NCI-H1105 (cell line): ENCODE measurements at places on chromosomes 11 and 22.

GRCh38 chr11:21179770-21180169 lies 510.4 kb downstream of the NELL1 start:
- no peak for DNase-seq

DNA sequence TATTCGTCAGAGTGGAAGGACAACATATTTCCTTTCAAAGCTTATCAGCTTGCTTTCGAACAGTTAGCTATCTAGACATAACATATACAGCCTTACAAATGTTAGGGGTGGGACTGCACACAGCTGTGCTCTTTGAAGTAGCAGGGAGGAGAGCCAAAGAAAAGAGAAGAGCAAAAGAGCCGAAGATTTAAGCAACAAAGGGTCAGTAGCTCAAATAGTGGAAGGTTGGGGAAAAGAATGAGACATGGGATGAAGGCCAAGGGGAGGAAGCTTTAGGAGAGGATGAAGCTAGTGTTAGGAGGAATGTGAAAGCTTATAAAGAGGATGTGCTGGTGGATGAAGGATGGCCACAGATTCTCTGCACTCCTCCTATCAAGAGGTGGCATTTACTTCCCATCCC lies 31.8 kb upstream of the IGSF22 start:
- DNase-seq, result no peak

GRCh38 chr11:8706673-8707432 lies 24.3 kb downstream of the RPL27A start:
- no peak for DNase-seq

DNA sequence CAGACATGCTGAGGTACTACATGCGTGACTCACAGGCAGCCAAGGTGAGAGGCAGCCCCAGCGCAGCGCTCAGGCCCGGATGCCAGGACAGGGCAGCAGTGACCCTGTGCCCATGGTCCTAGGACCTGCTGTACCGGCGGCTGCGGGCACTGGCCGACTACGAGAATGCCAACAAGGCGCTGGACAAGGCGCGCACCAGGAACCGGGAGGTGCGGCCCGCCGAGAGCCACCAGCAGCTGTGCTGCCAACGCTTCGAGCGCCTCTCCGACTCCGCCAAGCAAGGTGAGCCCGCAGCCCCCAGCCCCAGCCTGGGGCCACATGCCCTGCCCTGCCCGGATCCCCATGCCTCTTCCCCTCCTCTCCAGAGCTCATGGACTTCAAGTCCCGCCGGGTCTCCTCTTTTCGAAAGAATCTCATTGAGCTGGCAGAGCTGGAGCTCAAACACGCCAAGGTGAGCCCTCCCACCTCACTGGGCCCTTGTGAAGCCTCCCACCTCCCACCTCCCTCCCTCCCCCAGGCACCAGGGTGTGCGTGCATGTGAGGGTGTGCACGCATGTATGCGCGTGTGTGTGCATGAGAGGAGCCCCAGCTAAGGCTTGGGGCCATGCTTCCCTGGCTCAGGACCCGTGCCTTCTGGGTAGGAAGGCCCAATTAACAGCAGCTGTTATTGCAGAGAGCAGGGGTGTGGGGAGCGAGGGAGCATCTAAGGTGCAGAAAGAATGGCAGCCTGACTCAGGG lies 5.3 kb downstream of the CFL1 start:
- no peak for DNase-seq

DNA sequence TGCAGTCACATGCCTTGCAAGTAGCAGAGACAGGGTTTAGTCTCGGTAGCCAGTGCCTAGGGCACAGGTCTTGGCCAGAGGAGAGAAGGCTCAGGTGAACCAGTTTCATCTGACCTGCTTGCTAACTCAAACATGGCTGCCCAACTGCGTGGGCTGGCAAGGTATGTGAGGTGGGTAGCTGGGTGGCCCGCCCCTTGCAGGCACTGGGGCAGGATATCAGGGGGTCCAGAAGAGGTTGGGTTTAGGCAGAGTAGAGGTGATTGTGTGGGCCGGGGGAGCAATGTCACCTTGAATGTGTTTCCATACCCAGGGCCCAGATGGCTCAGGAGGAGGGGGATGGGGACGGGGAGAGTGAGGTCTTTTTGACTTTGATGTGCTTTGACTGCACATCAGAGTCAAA lies 37.7 kb downstream of the ST3GAL4 start:
- DNase-seq, result no peak

DNA sequence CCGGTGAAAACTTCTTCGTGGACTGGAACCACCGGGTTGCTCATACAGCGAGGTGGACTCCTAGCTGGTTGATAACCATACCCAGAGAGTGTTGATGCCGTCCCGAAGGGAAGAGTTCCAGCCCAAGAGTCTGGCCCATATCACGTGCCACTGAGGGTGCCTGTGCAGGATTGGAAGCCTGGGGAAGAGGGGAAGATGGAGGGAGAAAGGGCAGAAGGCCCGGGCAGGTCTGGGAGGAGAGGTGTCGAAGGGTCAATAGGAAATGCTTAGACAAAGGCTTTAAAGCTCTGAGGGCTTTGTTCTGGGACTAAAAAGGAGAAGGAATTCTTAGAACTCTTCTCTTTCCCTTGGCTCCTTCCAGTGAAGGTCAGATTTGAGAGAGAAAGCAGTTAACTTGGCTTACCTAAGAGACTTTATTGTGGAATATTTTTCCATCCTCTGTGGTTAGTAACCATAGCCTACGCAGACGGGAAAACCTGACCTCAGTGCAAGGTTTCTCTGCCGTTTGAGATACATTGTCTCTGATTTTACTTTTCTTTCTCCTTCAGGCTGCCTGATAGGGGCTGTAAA lies 70.5 kb downstream of the JAM3 start:
- no peak for DNase-seq

GRCh38 chr11:16018931-16019330 lies 337.4 kb downstream of the SOX6 start:
- no peak for DNase-seq

- DNase-seq, result no peak
Measured at GRCh38 chr11:95282291-95282751, 51.3 kb upstream of the SESN3 start.

DNA sequence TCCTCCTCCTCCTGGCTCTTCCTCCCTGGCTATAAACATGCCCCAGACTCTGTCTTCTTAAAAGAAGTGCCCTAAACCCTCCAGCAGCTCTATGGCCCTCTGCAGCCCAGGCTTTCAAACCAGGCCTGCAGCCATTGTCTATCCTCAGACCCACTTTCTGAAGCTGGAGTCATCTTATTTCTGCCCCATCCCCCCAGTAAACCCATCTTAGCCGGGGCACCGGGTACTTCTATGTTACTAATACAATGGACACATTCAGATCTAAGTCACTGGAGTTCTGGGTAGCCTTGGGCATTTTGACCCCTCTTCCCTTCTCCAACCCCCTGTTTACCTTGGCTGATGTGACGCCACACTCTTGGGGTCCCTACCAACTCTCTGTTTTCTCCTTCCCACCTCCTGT lies 29.7 kb upstream of the CACNG2 start:
- no peak for DNase-seq

DNA sequence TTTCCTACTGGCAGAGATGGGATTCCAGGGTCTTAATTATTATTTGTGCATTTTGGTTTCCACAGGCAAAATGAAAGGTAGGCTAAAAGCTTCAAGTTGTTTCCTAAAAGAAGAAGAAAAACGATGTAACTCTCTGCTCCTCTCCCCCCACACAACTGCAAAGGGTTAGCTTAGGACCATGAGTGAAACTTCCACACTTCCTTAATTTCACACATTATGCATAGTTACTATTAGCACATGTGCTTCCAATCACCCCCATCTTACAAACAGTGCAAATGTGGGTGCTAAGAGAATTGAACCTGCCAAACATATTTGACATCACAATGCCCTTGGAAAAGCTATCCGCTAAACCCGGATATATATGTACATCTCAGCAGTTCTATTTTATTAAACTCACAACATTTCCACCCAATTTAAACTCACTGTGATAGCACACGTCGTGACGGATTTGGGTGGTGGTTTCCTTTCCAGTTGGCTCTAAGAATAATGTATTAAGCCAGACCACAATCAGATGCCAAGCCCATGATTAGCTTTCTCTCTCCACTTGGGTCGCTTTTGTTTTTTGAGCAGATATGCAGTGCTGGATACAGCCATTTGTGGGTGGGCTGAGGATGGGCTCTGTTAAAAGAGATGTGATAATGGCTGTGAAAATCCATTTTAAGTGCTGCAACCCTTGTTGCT lies 245.0 kb upstream of the POU2AF2 start:
- DNase-seq, result no peak

DNA sequence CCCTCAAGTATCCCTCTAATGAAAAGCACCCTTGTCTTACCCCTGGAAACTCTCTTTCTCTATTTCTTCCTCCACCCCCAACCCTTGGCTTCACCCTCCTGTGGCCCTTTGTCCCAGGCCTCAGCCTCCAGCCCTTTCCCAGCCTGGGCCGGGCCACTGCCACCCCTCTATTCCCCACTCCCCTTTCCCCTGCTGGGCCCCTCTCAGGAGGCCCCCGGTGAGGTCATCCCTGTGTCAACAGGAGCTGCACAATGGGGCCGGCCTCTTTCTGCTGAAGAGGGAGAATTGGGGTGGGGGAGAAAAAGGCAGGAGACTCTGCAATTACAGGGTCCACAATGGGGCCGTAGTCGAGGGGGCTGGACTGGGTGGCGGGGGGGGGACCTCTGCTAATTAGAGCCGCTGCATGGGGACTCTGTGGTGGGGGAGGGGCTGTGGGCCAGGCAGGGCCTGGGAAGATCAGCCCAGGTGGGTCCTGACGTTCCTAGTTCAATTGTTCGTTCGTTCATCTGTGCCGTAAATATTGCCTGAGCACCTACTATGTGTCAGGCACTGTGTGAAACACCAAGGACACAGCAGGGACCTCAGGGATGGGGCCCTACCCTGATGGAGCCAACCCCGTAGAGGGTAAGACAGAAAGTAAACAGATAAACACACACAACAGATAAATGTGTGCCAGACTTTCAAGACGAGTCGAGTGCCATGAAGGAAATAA lies 18.5 kb upstream of the MPPED1 start:
- no peak for DNase-seq

DNA sequence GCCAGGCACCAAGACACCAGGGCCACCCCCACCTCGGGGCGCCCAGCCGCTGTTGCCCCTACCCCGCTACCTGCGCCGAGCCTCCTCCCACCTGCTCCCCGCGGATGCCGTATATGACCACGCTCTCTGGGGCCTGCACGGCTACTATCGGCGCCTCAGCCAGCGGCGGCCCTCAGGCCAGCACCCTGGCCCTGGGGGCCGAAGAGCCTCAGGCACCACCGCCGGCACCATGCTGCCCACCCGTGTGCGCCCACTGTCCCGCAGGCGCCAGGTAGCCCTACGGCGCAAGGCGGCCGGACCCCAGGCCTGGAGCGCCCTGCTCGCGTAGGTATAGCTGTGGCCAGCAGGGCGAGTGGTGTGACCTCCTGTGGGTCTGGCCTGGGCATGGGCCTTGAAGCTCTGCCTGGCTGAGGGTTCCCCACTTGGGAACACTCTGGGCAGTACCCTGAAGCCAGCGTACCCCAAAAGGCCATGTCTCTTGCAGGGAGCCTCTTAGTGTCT lies 14.8 kb upstream of the MDK start:
- no peak for DNase-seq
